Fibroblast of lung (primary cell): ENCODE measurements at places on chromosomes 2 and 18. TPM values are rescaled to one million over a fixed set of nuclear protein-coding genes. Genes with fewer than 3 reads are reported as not detected.
A peak's percentile ranks its signal among the peaks of the same experiment; 100 is the strongest.

The TET3 gene
- total RNA-seq, result 2.6 and 3.1 TPM in 2 replicates

The SERPINB11 gene
- not detected in 2 replicates for total RNA-seq

The TLX2 gene
- total RNA-seq, result under 0.01 TPM in 1 of 2 replicates, not detected in the other

The HOXD12 gene
- total RNA-seq, result not detected in 2 replicates

The FEV gene
- not detected in 2 replicates for total RNA-seq

GRCh38 chr2:211435331-211435730 lies 878.9 kb downstream of the CPS1 start:
- no peak for DNase-seq

DNA sequence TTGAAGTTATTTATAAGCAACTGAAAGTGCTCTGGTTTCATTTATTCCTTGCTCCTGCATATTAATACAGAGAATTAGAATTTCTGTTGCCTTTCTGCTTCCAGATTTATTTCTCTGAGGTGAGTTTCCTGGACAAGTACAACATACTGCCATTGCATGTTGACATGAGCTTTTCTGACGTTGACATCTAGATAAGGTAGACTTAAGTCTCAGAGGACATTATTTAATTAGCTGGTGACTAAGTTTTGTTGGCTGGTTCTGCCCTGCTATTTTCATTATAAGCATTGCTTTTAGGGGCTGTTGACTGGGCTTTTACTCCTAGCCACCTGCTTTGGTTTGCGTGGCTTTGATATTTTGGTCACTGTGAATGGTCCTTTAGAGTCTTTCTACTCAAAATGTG lies 282.9 kb upstream of the SPRED2 start:
- DNase-seq, result no peak

- DNase-seq, result peak; percentile 34
Observed at GRCh38 chr2:138365581-138365980, 136.0 kb upstream of the SPOPL start.

GRCh38 chr2:89845532-89845931 lies 1154.1 kb downstream of the RPIA start:
- no peak for DNase-seq

DNA sequence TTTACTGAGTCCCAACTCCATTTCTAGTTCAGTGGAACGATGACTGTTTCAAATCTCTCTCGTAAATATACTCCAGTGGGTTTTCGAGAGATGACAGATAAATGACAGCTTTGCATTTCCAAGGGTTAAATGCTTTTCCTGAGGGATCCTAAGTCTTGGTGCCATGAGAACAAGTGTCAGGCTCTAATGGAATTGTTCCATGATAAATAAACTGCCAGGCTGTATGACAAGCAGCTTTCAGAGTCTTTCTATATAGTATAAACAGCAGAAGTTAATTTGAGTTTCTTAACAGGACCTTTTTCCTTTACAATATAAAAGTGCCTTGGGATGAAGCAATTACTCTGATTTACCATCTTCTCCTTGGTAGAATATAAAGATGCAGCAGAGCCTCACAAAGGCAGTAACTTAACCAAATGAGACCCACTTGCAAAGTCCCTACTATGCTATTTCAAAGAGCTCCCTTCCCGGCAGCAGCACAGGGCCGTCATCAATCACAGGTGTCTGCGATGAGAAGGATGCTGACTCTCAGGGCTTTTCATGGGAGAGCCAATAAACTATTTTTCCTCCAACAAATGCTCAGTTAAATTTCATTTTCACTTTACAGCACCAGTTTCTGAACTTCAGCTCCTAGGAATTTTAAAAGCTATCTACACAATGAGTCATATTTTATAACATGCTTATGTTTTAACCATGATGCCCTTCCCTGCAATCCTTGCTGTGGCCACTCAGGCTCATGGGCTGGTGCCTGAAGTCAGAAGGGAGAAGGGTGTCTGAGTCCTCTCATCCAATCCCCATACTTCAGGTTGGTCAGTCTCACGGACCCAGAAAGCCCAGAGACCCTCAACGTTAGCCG lies 123.8 kb downstream of the AFF3 start:
- peak; percentile 80 for DNase-seq

DNA sequence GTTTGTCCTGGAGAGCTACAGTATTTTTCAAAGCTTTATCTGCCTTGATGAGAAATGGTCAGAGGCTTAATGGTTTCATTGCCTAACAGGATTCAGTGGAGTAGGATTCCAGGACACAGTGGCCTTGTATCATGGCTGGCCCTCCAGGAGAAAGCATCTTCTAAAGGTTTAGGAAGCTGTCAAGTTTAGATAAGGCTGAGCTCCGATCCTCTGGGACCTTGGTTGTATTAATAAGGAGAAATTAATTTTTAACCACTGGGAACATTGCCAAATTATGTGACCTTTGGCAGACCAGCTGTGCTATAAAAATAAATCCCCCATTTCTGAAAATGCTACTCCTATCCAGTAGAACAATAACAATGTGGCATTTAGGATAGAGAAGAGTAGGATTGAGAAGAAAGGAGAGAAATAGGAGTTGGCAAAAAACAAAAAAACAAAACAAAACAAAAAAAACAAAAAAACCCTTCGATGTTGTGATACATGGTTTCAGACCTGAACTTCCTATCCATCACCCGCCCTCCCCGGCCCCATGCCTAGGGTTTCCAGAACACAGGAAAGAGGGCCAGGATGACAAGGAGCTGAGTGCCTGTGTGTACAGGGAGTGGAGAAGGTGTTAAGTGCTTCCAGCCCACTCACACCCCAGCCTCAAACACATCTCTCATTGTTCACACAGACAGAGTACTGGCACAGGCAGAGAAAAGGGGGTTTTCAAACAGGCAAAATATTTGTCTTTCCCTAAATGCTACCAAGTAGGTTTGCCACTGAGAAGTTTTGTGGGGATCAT lies 6.3 kb downstream of the NRP2 start:
- DNase-seq, result peak; percentile 73

DNA sequence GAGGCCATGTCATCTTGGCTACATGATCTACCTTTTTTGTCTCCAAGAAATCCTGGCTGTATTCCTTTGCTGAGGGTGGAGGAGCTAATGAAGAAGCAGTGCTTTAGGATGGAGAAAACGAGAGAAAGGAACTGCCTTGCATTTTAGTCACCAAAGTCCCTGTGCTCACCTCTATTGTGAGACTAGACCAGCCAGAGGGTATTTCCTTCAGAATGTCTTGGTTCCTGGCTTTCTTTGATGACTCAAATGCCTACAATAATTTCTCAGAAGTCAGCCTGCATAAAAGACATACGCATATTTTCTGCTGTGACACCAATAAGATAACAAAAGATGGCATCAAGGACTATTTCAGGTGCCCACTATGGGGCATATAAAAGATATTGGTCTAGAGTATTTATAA lies 10.8 kb downstream of the SF3B6 start:
- DNase-seq, result no peak
